CD4-positive, alpha-beta memory T cell (primary cell): ENCODE measurements at places on chromosomes 7 and 10.

DNA sequence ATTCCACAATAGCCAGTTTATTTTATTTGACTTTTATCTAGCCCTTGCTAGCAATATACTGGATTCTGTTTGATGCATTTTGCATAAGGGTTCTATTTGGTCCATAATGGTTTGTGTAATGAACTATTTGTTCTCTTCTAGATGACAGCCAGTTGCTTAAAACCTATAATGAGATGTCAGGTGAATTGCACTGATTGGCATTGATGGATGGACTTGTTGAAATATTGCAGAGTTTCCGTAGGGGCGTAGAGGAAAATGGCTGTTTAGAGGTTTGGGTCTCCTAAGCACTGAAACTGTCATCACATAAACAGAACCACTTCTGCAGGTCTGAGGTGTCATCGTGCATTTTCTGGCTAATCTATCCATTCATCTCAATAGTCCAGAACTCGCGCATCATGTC is 124.9 kb upstream of the HDAC9 start:
- DNase-seq: no peak

GRCh38 chr7:103048833-103049232 is 25.8 kb downstream of the FBXL13 start:
- no peak for DNase-seq

DNA sequence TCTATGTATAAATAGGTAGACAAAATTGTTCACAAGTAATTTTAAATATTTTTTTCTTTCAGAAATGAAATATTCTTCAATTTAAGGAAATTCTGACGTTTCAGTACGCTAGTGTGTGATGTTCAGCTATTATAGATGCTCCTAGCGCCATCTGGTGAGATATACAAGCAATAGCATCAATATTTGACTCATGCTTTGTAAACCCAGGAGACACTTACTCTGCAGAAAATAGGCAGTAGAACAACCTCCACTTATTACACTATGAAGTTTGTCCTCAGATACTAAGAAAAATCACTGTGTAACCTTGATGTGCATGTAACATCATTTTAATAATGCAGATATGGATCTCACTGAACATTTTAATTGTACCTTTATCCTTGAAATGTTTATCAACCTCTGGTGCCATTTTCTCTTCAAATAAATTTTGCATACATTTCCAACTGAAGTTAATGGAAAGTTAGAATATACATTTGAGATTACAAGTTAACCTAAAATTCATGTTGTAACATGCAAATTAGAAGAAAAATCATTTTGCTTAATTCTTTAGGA is 151.5 kb upstream of the FAM3C start:
- DNase-seq: peak; percentile 42

GRCh38 chr7:101934618-101935017 is 117.2 kb downstream of the CUX1 start:
- DNase-seq: no peak

- no peak for DNase-seq
Measured at GRCh38 chr10:35726846-35727245, 84.8 kb upstream of the FZD8 start.

GRCh38 chr10:132274581-132274980 is 33.2 kb downstream of the STK32C start:
- no peak for DNase-seq

- DNase-seq: no peak
Measured at GRCh38 chr10:128140425-128140824, 14.2 kb upstream of the MKI67 start.

- no peak for DNase-seq
Measured at GRCh38 chr7:94338921-94339371, 55.7 kb upstream of the COL1A2 start.

DNA sequence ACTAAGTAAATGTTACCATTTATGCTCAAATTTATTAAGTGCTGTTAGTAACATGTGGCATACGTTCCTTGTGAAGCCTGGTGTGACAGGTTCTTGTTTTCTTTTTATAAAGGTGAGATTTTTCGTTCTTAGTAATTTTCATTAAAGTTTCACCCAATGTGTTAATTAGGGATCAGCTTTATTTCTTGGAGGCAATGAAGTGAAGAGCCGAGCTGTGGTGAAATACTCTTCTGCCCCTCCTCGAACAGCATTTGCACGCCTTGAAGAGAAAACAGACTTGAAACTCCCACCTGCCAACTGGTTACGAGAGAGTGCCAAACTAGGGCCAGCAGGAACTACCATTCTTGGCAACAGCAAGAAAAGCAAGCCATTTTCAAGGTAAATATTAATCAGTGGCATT is 1.5 kb downstream of the EDRF1 start:
- no peak for DNase-seq
